Pancreas (tissue), 10 donors: ENCODE measurements at places on chromosomes 7 and 10. TPM values are rescaled to one million over a fixed set of nuclear protein-coding genes. Genes with fewer than 3 reads are reported as not detected.

Gene ACSL5
- 4.6 TPM for total RNA-seq

Gene SLC39A12
- total RNA-seq, result not detected

Gene NOS3
- total RNA-seq, result 5.1 TPM

Gene SYT15
- total RNA-seq, result 2.9 TPM

Gene PVRIG
- total RNA-seq, result 0.34 TPM

Gene PKD1L1
- total RNA-seq, result 0.12 TPM

Gene AFAP1L2
- 5.5 TPM for total RNA-seq

Gene VAX1
- not detected for total RNA-seq

Gene BHLHA15
- 70.9 TPM for total RNA-seq

Gene DNMBP
- 17.9 TPM for total RNA-seq

Gene CYP2E1
- total RNA-seq, result 7.6 TPM

Gene NKX2-3
- total RNA-seq, result 0.43 TPM

Gene ASAH2
- 0.61 TPM for total RNA-seq

Gene PRR15
- 3.2 TPM for total RNA-seq

Gene BAMBI
- total RNA-seq, result 2.3 TPM

Gene HTR7
- total RNA-seq, result 0.04 TPM

Gene RASSF4
- total RNA-seq, result 13.9 TPM

Gene TMEM178B
- total RNA-seq, result 1.5 TPM

Gene OR2A12
- not detected for total RNA-seq
